ENCODE measurements at places on chromosomes 5 and 9.

GRCh38 chr9:125227761-125228160 is 13.4 kb downstream of the HSPA5 start:
- no peak for DNase-seq

DNA sequence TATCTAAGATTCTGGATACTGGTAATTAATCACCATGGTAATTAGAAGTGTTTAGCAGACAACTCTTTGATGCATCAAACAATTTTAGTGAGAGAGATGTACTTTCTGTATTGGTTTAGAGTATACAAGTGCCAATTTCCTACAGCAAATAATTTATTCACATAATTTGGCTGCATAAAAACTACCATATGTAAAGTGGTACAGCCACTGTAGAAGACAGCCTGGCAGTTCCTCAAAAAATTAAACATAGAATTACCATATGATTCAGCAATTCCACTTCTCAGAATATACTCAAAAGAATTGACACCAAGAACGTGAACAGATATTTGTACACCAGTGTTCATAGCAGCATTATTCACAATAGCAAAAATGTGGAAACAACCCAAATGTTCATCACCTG is 36.2 kb downstream of the PHAX start:
- DNase-seq = no peak

GRCh38 chr9:4662989-4663792 is 1.1 kb downstream of the PLPP6 start:
- DNase-seq = no peak

- no peak for DNase-seq
Observed at GRCh38 chr5:142382186-142382585, 57.4 kb upstream of the SPRY4 start.

DNA sequence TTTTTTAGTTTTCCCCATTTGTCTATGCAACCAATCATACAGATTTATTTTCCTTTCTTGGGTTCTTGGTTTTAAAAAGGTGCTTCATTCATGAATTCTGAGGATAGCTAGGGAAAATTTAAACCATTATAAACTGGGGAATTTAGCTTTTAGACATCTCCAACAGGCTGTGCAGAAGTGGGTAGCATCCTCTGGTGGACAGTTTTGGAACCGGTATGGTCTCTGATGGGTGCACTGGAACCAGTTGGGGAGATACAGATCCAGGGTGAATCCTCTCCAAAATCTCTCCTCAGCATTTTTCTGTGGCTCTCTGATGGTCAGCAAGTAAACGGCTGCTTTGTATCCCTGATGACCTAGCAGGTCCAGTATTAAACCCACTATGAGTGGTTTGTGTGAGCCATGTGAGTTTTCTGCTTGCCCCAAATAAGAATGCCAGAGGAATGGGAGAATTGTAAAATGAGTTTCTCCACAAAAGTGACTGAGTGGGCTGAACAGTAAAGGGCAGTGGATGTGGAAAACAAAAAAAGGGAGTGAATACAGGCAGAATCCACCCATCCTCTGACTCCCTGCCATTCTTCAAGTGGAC is 9.1 kb upstream of the DNAJC25 start:
- peak; percentile 12 for DNase-seq

GRCh38 chr9:137294681-137295237 is 7.3 kb downstream of the NRARP start:
- no peak for DNase-seq

DNA sequence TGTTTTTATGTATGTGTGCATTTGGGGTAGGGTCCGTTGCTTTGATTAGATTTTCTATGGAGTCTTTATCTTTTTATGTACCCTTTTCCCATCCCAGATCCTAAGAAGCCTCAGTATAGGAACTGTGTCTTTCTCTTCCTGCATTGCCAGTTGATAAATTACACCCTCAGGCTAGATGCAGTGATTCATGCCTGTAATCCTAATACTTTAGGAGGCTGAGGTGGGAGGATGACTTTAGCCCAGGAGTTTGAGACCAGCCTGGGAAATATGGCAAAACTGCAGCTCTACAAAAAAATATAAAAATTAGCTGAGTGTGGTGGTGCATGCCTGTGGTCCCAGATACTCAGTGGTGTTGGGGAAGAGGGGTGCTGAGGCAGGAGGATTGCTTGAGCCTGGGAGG is 40.2 kb downstream of the NLN start:
- DNase-seq = no peak

DNA sequence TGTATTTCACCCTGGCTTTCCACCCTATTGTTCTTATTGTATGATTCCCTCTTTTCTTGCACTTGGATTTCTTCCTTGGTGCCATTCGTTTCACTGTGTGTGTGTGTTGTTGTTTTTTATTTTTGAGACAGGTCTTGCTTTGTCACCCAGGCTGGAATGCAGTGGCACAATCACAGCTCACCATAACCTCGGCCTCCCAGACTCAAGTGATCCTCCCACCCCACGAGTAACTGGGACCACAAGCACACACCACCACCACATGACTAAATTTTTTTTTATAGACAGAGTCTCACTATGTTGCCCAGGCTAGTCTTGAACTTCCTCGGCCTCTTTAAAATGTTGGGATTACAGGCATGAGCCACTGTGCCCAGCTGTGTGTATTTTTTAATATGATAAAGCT is 72.0 kb downstream of the MLLT3 start:
- no peak for DNase-seq

- no peak for DNase-seq
Observed at GRCh38 chr5:160082614-160083500, 36.4 kb downstream of the PWWP2A start.

GRCh38 chr5:66602621-66603020 is 6.4 kb downstream of the MAST4 start:
- DNase-seq = no peak

DNA sequence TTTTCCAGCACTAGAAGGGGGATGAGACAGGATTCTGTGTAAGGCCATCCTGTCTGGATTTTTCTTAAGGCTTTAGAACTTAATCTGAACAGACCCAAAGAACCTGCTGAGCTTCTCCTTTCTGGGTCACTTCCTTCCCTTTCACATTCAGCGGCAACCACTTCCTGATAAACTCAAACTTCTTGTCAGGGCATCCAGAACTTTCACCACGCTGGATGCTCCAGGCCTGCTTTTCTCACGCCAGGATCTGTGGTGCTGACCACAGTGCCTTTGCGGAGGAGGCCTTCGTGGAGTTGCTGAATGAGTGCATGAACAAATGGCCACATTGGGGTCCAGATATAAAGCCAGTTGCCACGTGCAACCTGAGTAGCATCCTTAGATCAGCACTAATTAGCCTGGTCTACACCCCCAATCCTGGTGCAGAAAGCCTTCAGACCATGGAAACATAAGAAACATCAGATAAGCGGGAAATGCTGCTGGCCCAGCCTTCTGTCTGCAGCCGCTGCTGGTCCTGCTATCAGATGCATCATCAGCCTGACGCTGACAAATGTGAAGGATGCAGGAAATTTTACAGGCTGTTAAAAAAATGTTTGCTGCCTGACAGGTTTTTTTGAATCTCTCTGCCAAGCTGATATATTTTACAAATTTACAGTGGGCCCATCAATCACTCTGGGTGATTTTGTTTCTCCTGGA is 75.3 kb upstream of the BARHL1 start:
- DNase-seq = peak; percentile 5

DNA sequence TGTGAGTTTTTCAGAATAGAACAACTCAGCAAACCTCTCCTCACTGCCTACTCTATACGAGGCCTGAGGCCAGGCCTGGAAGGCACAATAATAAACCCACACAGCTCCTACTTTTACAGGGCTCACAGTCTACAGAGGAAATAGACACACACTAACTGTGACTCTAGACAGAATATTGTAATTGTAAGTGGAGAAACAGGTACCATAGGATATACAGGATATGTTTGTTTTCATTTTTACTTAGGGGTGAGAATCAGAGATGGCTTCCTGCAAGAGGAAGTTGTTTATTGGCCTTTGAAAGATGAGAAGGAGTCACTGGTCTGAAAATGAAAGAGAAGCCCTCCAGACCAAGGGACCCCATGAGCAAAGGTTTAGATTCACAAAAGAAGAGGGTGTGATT is 35.8 kb upstream of the TGFBR1 start:
- no peak for DNase-seq

- DNase-seq = no peak
Observed at GRCh38 chr5:26582350-26583045, 455.9 kb downstream of the CDH9 start.

GRCh38 chr9:125896964-125897363 is 149.8 kb downstream of the PBX3 start:
- DNase-seq = no peak

- DNase-seq = no peak
Observed at GRCh38 chr5:30747412-30747811, 446.1 kb upstream of the CDH6 start.

DNA sequence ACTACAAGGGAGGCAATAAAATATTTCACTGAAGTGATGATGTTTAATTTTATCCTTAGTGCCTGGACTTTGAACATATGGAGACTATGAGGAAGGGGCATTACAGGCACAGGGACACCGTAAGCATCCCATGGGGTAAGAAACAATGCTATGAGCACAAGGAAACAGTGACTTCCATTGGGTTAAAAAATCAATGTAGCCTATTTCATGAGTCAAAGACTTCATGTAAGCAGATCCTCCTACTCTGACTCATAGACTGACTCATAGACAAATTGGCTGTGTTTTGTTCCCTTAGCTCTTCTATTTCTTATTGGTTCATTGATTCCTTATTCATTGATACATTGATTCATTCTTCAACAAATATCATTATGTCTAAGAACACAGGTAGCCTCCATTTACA is 351.0 kb downstream of the PRELID2 start:
- no peak for DNase-seq

GRCh38 chr5:139482050-139482889 is at the start of gene STING1:
Gene STING1 (minus strand): TSS chr5:139482758. CDS start chr5:139481704, 1,054 bp downstream.
- peak; percentile 64 for DNase-seq

GRCh38 chr5:180179442-180180420 is 29.3 kb downstream of the RASGEF1C start:
- no peak for DNase-seq

GRCh38 chr9:107153336-107153735 is 129.7 kb upstream of the RAD23B start:
- DNase-seq = no peak

GRCh38 chr9:21902136-21902535 is 92.1 kb downstream of the CDKN2A start:
- DNase-seq = no peak

GRCh38 chr9:38405785-38406184 is 13.3 kb downstream of the ALDH1B1 start:
- no peak for DNase-seq

GRCh38 chr9:134318481-134318891 is 7.8 kb upstream of the RXRA start:
- no peak for DNase-seq

DNA sequence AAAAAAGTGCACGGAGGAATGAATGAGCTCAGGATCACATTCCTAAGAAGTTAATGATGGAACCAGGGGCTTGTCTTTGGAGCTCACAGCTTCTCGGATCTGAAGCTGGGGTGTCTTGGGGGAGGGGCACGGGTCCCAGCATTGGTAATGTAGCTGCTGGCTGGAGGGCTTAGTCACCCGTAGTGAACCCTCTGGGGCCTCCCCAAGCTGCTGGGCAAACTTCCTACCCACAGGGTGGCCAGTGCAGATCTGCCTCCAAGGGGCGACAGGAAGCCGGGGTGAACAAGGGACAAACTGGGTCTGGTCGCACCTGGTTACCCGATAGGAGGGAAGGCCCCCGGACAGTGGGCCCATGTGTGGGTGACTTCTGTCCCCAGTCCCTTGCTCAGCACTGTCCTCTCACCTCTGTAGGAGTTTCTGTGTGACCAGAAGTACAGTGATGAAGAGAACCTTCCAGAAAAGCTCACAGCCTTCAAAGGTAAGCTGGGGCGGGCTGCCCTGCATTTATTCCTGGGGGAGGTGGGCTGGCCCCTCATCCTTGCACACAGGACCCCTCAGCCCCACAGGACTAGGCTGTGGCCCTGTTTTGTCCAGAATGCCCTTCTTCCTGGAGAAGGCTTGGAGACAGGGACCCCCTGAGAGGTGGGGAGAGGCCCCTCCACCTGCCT is 14.1 kb upstream of the NUP214 start:
- no peak for DNase-seq

- DNase-seq = no peak
Observed at GRCh38 chr9:98249771-98250170, 5.7 kb downstream of the TBC1D2 start.

- DNase-seq = no peak
Observed at GRCh38 chr5:5792106-5792505, 369.6 kb downstream of the ICE1 start.

DNA sequence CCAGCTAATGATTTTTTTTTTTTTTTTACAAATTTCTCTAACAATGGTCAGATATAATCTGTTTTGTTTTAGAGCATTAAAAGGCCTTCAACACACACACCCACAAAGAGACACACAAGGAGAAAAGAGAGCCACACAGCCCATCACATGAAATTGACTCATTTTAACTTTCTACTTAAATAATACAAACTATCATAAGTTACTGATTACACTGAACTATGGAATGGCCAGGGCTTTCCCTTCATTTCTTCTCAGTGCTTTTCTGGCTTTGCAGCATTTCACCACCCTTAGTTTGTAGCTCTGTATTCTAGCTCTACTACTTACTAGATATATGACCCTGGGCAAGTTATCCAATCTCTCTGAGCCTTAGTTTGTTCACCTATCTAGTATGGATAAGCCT is 13.2 kb downstream of the REEP5 start:
- DNase-seq = no peak

GRCh38 chr5:147051193-147051592 is 172.6 kb upstream of the PPP2R2B start:
- DNase-seq = no peak

DNA sequence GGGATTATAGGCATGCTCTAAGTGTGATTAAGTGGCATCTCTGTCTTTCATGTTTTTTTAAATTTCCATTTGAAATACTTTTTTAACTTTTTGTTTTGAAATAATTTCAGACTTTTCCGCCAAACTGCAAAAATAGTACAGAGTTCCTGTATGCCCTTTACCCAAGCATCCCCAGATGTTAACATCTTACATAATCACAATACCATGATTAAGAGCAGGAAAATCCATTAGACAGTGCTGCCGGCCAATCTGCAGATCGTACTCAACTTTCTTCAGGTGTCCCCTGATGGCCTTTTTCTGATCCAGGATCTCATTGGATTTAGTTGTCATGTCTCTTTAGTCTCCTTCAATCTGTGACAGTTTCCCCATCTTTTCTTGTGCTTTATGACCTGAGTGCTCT is 49.0 kb downstream of the ERGIC1 start:
- no peak for DNase-seq

DNA sequence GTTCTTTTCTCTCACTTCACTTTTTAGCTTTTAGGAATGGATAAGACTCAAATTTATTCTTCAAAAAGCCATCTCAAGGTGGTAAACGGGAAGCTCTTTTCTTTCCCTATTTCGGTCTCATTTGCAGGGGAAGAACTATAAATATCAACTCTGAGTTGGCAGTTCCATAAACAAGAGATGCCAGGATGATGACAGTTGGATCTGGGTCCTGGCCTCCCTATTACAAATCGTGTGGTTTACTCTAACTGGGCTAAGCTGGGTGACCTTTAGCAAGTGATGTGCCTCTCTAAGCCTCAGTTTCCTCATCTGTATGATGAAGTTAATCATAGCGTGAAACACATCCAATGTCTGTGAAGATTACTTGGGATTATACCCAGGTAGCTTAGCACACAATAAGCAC is 44.2 kb downstream of the TLE4 start:
- no peak for DNase-seq

DNA sequence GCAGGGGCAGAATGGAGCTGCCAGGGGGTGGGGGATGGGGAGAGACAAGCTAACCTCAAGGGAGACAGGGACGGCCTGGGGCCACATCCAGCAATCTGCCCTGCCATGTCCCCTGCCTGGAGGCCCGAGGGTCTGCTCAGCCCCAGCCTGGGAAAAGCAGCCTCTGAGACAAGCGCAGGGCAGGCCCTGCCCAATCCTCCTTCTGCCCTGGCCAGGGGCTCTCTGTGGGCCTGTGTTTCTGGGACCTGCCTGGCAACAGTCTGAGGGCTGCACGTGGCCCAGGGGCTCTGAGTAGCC is 13.9 kb upstream of the QSOX2 start:
- no peak for DNase-seq
